ENCODE measurements at places on chromosomes 7 and 10. TPM values are rescaled to one million over a fixed set of nuclear protein-coding genes. Genes with fewer than 3 reads are reported as not detected.

- no peak overlapping the region for H3K4me3 ChIP-seq
- H3K27ac ChIP-seq, result no peak overlapping the region
- peaks cover 8% of the 10 kb centered on the region for H3K4me1 ChIP-seq
- peaks cover 5% of the 10 kb centered on the region for H3K27me3 ChIP-seq
- H3K36me3 ChIP-seq, result no peaks in the 10 kb centered on the region
- no peak for DNase-seq
These were observed 9.4 kb upstream of the ZDHHC4 start for GRCh38 chr7:6567886-6568285.

DNA sequence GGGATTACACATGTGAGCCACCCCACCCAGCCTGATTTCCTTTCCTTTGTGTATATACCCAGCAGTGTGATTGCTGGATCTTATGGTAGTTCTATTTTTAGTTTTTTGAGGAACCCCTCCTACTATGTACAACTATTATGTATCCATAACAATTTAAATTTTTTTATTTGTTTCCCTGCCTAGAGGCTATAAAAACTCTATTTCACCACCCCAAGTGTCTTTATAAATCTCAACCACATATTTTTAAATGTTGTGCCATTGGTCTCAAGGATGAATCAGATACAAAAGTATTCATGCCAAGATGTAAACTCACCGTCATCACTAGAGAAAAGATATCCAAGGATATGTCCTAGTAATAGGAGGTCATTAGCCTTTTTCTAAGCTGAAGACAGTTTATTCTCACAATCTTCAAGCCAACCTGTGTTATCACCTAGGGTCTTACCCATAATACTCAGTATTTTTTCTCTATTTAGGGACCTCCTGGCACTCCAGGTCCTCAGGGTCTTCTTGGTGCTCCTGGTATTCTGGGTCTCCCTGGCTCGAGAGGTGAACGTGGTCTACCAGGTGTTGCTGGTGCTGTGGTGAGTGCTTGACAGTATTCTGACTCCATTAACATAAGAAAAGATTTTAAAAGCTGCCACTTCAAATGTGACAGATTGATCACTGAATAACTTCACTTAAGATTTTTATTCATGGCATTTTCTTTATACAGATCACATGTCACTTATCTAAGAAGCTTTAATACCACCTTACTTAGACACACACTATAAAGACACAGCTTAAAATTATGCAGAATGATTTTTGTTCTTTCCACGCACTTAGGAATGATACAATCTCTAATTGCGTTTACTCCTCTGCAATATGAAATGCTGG is 29.4 kb downstream of the COL1A2 start:
- H3K36me3 ChIP-seq, result no peaks in the 10 kb centered on the region
- H3K27ac ChIP-seq, result no peak overlapping the region
- H3K4me3 ChIP-seq, result no peak overlapping the region
- H3K4me1 ChIP-seq, result no peaks in the 10 kb centered on the region

C10orf62 gene
- not detected for total RNA-seq

GRCh38 chr7:8436965-8437364 is 3.6 kb downstream of the NXPH1 start:
- peaks cover 79% of the 10 kb centered on the region for H3K27me3 ChIP-seq
- peaks cover 8% of the 10 kb centered on the region for H3K36me3 ChIP-seq
- H3K4me3 ChIP-seq, result no peak overlapping the region
- H3K27ac ChIP-seq, result no peak overlapping the region
- peak; percentile 53 for DNase-seq

FEZF1 gene
- total RNA-seq, result not detected

DNA sequence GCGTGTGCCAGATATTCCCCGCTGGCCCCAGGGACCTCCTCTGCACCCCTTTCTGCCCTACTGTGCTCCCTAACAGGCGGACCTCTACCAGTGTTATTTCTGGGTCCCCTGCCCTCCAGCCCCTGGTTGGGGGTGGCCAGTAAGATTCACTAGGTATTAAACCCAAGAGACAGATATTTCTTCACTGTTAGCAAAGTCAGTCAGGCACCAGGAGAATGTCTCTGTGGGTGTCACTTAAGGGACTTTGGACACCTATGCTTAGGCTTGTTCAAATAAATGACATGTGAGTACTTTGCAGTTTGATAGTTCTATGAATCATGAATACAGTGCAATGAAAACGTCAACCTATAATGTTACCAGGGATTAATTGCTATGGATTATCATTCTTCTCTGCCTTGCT is 234.3 kb upstream of the IGFBP3 start:
- H3K4me3 ChIP-seq, result no peak overlapping the region
- no peak overlapping the region for H3K27ac ChIP-seq
- H3K36me3 ChIP-seq, result no peaks in the 10 kb centered on the region
- no peaks in the 10 kb centered on the region for H3K27me3 ChIP-seq

DNA sequence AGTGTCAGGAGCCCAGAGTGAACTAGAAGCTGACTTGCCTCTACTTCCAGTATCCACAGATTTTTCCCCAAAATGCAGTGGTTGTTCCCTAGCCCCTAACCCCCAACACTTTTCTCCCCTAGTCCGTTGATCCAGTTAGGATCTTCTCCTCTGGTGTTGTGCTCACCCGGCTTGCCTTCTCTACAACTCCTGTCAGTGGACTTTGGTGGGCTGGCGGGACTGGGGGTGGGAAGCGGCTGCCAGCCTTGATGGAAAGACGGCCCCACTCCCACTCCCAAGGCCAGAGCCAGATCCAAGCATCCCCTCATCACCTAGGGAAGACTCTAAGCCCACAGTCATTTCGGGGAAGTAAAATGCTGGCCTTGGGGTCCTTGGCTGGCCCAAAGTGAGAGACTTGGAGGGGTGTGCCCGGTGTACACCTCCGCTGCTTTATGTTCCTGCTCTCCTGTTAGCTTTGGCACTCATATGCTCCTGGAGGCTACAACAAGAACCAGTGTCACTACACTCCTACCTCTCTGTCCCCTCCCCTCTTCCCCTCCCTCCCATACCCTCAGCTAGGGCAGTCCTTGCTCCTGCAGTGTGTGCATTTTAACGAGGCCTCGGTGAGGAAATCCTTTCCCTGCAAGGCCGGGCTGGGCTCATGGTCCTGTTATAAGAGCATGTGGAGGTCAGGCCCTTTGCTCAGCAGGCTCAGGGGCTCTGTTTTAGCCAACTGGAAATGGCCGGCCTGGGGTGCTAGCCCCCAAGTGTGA is 930 bp upstream of the HOXA10 start:
- H3K4me3 ChIP-seq, result peak overlapping the region; percentile 28
- peaks cover 13% of the 10 kb centered on the region for H3K4me1 ChIP-seq
- H3K27ac ChIP-seq, result no peak overlapping the region
- H3K27me3 ChIP-seq, result peaks cover 59% of the 10 kb centered on the region
- no peak for DNase-seq

CAV2 gene
- total RNA-seq, result not detected

DNA sequence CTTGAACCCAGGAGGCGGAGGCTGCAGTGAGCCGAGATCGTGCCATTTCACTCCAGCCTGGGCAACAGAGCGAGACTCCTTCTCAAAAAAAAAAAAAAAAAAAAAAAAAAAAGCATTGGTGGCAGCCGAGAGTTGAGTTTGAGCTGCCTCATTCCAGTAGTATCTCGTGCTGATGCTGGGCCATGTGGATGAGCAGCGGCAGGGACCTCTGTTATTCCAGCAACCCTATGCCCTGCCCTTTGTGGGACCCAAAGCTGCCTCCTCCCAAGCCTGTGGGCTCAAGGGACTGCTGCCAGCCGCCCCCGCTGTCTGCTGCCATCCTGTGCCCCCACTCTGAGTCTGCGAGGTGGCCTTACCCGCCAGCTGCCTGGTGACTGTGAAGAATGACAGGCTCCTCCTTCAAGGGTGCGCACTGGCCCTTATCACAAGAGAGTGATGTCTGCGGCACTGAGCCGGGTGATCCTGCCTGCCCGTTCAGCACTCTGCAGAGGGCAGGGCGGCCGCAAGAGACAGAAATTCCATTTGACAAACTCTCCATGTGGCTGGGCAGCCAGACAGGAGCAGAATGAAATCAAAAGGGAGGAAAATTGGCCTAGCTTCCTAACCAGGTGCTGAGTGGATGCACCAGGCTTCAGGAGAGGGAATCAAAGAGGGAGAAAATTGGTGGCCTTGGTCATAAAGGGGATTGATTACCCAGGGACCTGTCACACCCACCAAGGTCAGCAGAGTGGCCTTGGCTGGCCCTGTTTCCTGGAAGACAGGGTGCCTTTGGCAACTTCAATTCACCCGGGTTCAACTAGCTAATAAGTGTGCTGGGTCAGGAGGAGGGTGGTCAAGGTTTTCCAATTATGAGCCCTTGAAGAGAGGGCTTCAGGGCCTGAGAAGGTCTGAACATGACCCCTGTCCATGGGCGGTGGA is 65.3 kb upstream of the ZMIZ1 start:
- no peak overlapping the region for H3K27ac ChIP-seq
- no peak overlapping the region for H3K4me3 ChIP-seq
- no peaks in the 10 kb centered on the region for H3K27me3 ChIP-seq
- H3K36me3 ChIP-seq, result no peaks in the 10 kb centered on the region

DNA sequence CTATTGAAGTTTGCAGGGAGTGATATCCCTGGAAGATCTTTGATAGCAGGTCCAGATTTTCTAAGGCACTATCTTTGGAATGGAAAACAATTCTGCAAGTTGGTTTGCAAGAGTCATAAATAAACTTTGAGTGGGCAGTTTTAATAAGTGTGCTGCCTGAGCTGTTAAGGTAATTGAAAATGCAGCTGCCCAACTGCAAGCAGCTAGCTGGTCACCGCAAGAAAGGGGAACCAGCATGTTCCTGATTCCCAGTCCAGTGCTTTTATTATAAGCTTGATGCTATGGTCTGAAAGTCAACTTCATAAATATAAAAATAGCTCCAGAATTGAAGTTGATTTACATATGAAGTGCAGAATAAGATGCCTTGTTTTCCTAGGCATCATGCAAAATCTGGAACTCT is 308.4 kb downstream of the ZNF248 start:
- DNase-seq, result no peak
- no peaks in the 10 kb centered on the region for H3K36me3 ChIP-seq
- H3K27me3 ChIP-seq, result no peaks in the 10 kb centered on the region
- H3K4me3 ChIP-seq, result no peak overlapping the region

GRCh38 chr10:49617121-49618020 is 3.5 kb downstream of the CHAT start:
- no peak overlapping the region for H3K4me3 ChIP-seq
- no peak for DNase-seq
- peaks cover 43% of the 10 kb centered on the region for H3K27me3 ChIP-seq

SPDYE9 gene
- not detected for total RNA-seq

DNA sequence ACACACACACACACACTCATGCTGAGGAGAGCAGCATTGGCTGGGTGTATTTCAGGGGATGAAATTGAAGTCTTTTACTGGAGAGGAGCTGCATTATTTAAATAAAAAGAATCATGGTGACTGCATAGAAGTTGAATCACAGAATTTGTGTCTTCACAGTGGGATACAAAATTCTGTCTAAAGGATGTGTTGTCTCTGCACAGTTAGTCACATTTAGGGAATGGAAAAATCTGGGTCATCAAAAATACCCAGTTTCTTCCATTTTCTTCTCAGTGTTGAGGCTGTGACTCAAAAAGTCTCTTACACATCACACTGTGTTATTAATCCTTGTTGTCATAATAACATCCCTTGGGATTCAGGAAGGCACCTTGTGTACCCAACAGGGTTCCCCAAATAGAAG is 10.9 kb downstream of the PAPSS2 start:
- H3K4me3 ChIP-seq, result no peak overlapping the region
- H3K4me1 ChIP-seq, result peaks cover 5% of the 10 kb centered on the region
- H3K27ac ChIP-seq, result no peak overlapping the region
- no peak for DNase-seq

DNA sequence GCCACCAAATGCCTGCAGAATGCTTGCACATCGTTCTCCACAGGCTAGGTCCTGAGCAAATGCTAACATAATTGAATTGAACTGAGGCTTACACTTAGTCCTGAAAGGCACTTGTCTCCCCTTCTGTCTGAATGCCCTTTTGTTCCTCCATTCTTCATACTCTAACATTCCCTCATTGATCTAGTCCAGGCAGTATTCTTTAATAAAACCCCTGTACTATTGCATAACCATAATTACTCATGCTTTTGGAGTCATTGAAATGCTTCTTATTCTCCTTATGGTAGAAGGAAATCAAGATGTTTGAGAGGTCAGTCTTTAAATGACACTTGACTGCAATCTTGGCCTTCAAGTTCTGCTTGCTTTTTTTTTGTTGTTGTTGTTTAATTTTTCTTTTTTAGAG is 7.1 kb downstream of the PI4K2A start:
- H3K4me1 ChIP-seq, result peaks cover 20% of the 10 kb centered on the region
- no peak for DNase-seq
- no peak overlapping the region for H3K4me3 ChIP-seq

TMEM176A gene
- total RNA-seq, result not detected

CRHR2 gene
- not detected for total RNA-seq

SYT15B gene
- 0.32 TPM for total RNA-seq

- no peak for DNase-seq
- no peaks in the 10 kb centered on the region for H3K27me3 ChIP-seq
- H3K4me1 ChIP-seq, result no peaks in the 10 kb centered on the region
- no peak overlapping the region for H3K27ac ChIP-seq
These were observed 445.8 kb upstream of the ANKRD30A start for GRCh38 chr10:36679554-36679953.

DNA sequence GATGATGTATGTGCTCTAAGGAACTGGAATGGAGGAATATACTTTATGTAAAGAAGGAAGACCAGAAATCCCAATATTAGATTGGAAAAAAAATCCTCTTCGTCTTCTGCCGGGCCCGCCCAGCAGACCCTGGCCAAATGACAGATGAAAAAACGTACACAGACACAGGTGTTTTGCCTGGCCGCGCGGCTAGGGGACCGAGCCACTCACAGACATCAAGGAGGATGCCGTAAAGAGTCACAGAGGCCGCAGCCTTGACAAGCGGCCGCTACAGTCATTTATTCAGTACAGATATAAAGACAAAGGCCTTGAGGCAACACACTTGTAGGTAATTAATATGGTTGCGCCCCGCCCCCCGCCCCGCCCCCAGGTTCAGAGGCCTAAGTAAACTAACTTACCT is 594.1 kb downstream of the GRM8 start:
- no peak for DNase-seq
- no peaks in the 10 kb centered on the region for H3K27me3 ChIP-seq
- no peaks in the 10 kb centered on the region for H3K4me1 ChIP-seq
- H3K27ac ChIP-seq, result no peak overlapping the region
- no peak overlapping the region for H3K4me3 ChIP-seq

AKR1C4 gene
- total RNA-seq, result not detected

DNA sequence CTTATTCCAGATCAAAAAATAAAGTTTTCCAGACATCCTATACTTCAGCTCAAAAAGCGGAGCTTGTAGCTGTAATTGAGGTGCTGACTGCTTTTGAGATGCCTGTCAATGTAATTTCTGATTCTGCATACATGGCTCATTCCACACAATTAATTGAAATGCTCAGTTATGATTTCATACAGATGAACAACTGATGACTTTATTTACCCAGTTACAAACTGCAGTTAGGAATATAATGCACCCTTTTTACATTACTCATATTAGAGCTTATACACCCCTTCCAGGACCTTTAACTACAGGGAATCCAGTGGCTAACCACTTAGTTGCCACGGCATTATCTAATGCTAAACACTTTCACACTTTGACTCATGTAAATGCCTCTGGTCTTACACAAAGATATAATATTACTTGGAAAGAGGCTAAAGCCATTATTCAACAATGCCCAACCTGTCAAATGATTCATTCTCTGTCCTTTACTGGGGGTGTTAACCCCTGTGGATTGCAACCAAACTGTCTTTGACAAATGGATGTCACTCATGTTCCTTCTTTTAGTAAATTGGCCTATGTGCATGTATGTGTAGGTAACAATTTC is 147.3 kb downstream of the ZNF33B start:
- DNase-seq, result no peak
- no peaks in the 10 kb centered on the region for H3K36me3 ChIP-seq
- H3K27me3 ChIP-seq, result no peaks in the 10 kb centered on the region
- H3K27ac ChIP-seq, result no peak overlapping the region
- H3K4me3 ChIP-seq, result no peak overlapping the region

EGR2 gene
- 1.3 TPM for total RNA-seq

MALSU1 gene
- total RNA-seq, result 55.0 TPM

SPDYE2 gene
- not detected for total RNA-seq
